Putamen (tissue), 1 donor: ENCODE measurements at places on chromosomes 4 and X.

DNA sequence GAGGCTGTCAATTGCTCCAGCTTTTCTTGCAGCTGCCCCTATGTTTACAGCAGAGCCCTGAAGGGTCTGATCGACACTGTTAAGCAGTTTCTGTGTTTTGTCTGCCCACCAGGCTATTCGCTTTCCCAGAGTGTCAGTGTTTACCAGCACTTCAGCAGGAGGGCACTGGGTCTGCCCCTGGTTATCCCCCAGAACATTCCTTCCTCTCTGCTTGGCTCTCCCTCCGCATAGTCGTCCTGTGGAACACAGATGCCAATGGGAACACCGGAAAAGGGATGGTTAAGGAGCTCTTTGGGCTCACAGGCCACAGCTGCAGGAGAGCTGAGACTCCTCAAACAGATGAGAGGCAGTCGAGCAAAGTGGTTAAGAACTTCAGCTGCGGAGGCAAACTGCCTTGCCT is 71.3 kb upstream of the FBXW7 start:
- no peak for DNase-seq

DNA sequence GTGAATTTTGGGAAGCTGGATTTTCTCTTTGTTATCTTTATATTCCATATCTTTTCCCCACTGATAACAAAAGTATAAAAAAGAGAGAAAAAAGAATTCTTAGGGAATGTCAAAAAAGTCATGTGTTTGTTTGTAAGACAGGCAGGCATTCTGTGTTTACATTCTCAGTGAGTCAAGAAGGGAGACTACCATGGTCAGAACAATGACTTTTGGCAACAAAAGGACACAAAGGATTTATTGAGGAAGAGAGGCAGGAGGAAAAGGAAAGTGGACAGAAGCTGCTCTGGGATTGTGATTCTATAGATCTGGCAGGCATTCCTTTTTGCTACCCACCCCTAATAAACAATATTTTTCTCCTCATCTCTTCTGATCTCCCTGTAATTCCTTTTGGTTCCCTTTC is 5.9 kb upstream of the ANK2 start:
- no peak for DNase-seq

DNA sequence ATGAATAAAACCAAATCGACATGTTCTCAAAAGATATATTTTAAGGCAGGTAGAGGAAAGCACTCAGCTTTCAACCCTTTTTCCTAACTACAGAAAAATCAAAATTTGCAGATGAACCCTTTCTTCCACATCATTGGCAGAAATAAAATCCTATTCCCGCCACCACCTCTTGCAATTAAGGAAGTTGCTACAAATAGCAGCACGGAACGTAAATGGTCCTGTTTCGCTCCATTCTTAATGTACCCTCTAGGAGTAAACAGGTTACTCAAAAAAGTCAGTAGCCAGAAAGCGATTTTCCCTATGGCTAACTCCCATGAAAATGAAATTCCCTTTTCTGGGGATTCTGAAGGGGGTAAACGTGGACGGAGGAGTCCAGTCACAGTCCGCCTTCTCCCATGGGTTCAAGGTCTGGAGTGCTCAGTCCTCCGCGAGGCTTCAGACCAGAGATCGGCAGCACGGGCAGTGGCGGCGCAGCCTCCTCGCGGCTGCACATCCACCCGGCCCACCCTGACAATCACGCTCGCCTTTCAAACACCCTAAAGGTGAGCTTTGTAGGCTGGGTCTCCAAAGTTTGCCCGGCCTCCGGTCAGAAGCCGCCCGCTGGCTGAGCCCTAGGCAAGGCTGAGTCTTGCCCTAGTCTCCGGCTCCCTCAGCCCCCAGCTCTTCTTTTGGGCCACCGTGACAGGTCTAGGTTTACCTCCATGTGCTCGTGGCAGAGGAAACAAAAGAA is 1.8 kb downstream of the ATP11C start:
- no peak for DNase-seq

- peak; percentile 70 for DNase-seq
Measured at GRCh38 chr4:128810871-128811570, 1.5 kb downstream of the JADE1 start.

DNA sequence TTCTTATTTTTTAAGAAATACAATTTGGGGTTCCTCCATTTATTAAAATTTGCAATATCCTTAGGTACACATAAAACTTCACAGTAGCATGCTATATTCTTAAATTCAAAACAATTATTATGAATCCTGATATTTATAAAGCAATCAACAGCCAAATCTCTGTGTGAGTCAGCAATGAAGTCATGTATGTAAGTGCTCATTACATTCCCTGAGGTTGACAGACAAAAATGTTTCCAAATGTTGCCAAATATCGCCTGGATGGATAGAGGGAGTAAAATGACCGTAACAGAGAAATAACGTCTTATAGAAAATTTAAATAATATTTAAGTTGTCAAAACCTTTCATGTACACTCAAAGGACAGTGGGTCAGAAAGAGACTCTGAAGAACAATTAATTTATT is 220.0 kb downstream of the PCDH18 start:
- no peak for DNase-seq
